ENCODE measurements at places on chromosomes 5 and 9.

GRCh38 chr9:84966876-84967830 is 297.6 kb downstream of the NTRK2 start:
- no peak for DNase-seq

DNA sequence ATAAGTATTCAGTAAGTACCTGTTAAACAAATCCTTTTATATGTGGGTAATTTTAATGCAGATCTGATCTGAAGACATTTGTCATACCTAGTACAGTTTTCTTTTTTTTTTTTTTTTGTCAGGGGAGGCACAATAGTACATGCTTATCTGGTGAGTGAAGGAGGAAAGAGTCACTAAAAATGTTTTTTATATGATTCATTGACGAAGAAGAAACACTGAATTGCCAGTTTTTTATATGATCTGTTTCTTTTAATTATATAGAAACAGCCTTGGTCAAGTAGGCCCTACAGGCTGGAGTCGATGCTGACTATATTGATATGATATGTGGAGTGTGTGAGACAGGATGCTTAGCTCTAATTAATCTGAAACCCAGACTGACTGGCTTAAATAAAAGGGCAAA is 315.2 kb downstream of the PSAT1 start:
- DNase-seq = no peak

- DNase-seq = no peak
Observed at GRCh38 chr5:105230516-105231157, 1668.0 kb upstream of the NUDT12 start.

- no peak for DNase-seq
Observed at GRCh38 chr5:76389513-76390154, 13.5 kb upstream of the IQGAP2 start.

- DNase-seq = no peak
Observed at GRCh38 chr5:9515436-9515835, 30.4 kb downstream of the SEMA5A start.

GRCh38 chr9:134236935-134237629 is 72.7 kb upstream of the RNU6ATAC start:
- DNase-seq = no peak

DNA sequence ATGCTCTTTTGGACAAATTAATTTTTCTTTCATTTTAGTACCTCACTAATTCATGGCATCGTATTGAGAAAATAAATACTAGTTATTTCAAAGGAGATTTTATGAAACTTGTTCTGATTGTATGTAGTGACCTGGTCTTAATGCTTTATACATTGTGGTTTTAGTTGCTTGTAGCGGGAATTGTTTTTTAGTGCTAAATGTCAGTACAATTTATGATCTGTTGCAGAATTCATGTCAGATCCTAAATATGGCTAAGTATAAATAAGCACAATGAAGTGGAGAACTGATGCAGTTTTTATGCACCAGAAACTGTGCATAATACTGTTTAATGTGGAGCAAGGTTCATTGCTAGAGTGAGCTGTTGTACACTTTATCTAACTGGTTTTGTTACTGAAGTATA is 308.8 kb downstream of the PJA2 start:
- no peak for DNase-seq

DNA sequence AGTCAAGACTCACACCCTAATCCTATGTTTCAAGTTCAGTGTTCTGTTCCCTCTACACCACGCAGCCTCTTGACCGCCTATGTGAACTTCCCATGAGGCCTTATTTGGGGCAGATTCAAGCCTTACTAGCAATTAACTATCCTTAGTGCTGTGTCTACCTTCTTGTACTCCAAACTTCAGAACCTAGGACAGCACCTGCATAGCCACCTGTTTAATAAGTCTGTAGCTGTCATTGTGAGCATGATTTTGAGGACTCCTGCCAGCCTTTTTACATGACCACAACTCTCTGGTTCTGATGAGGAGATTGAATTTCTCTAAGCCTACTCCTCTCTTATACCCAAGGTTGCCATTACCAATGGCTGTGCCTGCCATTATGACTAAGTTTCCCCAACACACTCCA is 50.8 kb upstream of the PCSK1 start:
- DNase-seq = no peak

DNA sequence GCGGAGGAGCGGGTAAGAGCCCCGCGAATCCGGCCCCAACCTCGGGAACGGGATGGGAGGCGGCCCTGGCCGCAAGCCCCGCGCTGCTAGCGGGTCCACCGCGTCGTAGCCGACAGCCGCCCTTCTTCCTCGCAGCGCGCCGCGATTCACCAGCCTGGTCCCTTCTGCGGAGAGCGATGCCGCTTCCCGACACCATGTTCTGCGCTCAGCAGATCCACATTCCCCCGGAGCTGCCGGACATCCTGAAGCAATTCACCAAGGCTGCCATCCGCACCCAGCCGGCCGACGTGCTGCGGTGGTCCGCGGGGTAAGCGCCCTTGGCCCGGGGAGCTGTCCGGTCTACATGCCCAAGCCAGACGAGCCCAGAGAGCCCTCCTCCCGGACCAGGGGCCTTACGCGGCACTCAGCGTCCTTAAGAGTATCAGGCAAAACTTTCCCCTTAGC is 335 bp downstream of the ROPN1L start:
- DNase-seq = no peak

- DNase-seq = no peak
Observed at GRCh38 chr5:158261674-158262367, 402.9 kb upstream of the CLINT1 start.

DNA sequence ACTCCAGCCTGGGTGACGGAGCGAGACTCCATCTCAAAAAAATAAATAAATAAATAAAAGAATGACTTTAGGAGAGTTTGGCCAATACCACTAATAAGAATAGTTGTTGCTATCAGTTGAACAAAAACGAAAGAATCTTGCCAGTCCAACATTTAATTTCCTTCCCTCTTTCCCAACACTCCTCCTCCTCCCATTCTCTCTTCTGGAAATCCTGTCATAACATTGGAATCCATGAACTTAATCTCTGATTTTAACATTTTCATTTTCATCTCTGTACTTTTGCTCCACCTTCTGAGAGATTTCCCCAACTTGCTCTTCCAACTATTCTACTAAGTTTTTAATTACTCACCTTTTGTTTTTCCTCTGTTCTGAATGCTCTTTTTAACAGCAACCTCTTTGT is 42.8 kb upstream of the CDK20 start:
- no peak for DNase-seq

GRCh38 chr5:10949856-10950630 is 189.0 kb upstream of the DAP start:
- DNase-seq = no peak

- DNase-seq = no peak
Observed at GRCh38 chr5:41707853-41708603, 162.2 kb downstream of the OXCT1 start.

GRCh38 chr5:95020345-95020744 is 264.5 kb downstream of the MCTP1 start:
- DNase-seq = no peak

GRCh38 chr5:38715696-38716095 is 130.1 kb upstream of the OSMR start:
- no peak for DNase-seq

Data from central memory CD4-positive, alpha-beta T cell (primary cell).